ENCODE measurements at places on chromosomes 7 and 10.

GRCh38 chr7:124101173-124101768 is 68.4 kb upstream of the TMEM229A start:
- DNase-seq = no peak

DNA sequence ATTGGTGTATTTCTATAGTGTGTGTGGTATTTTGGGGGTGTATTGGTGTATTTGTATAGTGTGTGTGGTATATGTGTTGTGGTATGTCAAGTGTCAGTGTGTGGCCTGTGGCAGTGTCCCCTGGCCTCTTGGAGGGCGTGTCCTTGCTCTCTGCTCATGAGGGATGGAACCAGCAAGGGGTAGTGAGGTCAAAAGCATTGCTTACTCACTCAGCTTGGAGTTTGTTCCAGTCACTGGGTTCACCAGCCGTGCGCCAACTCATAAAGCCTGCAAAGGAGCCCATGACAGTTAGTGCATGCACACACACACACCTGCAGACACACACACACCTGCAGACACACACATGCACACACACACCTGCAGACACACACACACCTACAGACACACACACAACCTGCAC is 4.3 kb upstream of the TRPV6 start:
- no peak for DNase-seq

GRCh38 chr10:46559231-46559671 is 2.8 kb upstream of the GPRIN2 start:
- DNase-seq = no peak

- DNase-seq = no peak
Observed at GRCh38 chr7:13829914-13830900, 159.3 kb downstream of the ETV1 start.

- DNase-seq = no peak
Observed at GRCh38 chr7:57400531-57401155, 49.3 kb upstream of the ZNF716 start.

DNA sequence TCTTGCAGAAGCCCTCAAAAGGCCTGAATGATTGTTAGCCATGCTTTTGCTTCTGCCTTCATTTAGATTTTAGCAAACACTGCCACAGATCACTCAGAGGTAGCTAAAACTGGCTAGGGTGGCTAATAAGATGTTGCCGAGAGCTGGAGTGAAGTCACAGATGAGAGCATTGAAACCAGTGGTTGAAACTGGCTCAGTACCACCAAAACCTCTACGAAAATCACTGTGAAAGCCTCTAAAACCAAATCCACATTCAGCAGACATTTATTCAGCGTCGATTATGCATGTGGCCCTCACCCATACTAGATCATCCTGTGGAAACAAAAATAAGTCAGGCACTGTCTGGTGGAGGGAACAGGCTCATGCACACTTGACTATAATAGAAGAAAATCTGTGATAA is 50.8 kb downstream of the PIK3CG start:
- DNase-seq = no peak

DNA sequence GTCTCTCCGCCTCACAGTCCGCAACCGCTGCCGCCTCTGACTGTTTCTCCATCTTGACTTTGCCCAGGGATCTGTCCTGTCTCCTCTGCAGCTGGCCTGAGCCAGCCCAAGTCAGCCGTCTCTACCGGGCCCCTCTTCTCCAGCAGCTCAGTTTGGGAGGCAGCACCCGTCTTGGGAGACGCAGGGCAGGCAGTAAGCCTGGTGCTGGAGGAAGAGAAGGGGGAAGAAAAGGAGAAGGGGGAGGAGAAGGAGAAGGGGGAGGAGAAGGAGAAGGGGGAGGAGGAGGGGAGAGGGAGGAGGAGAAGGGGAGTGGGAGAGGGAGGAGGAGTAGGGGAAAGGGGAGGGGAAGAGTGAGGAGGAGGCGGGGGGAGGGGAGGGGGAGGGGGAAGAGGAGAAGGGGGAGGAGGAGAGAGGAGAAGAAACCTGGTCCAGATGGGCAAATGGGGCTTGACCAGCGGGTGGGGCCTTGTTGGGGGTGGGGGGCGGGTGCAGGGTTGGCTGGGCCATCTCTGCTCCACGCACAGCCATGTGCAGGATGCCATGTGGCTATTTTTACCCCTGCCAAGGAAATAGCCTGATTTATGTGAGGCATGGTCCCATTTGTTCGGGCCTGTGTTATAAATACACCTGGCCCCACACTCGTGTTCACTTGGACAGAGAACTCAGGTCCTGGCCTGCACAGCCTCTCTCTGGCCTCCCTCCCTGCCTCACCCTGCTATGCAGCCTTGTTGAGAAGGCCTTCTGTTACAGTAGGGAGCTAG is 35.9 kb upstream of the FZD9 start:
- no peak for DNase-seq

GRCh38 chr7:132653366-132653930 is 77.2 kb upstream of the PLXNA4 start:
- DNase-seq = no peak

DNA sequence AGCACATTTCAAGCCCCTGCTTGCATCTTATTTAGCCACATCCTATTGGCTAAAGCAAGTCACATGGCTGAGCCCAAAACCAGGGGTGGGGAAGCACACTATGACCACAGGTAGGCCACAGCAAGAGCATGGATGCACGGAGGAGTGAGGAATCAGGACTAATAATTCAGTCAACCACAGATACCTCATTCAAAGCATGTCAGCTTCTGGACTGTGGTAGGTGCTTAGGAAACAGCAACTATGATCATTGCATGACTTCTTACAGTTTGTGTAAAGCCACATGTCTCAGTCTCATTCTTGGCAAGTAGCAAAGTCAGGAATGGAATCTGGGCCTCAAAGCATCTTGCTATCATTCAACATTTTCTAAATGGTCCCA is 79.0 kb upstream of the EMX2 start:
- DNase-seq = no peak

GRCh38 chr10:34319197-34319846 is 495.8 kb downstream of the PARD3 start:
- DNase-seq = no peak

DNA sequence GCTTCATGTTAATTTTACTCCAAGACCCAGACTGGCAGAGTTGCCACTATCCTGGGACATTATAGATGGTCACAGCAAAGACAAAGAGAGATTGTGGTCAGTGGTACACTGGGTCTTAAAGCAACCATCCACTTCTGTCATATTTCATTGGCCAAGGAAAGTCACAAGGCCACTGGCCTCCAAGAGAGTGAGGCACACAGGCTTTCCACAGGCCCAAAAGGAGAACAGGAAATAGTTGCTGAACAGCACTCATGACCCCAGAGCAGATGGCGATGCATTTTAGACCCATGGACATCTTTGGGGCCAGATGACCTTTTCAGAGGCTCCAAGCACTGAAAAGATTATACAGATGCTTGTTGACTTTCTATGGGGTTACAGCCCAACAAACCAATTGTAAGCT is 97.4 kb downstream of the ARID5B start:
- no peak for DNase-seq

DNA sequence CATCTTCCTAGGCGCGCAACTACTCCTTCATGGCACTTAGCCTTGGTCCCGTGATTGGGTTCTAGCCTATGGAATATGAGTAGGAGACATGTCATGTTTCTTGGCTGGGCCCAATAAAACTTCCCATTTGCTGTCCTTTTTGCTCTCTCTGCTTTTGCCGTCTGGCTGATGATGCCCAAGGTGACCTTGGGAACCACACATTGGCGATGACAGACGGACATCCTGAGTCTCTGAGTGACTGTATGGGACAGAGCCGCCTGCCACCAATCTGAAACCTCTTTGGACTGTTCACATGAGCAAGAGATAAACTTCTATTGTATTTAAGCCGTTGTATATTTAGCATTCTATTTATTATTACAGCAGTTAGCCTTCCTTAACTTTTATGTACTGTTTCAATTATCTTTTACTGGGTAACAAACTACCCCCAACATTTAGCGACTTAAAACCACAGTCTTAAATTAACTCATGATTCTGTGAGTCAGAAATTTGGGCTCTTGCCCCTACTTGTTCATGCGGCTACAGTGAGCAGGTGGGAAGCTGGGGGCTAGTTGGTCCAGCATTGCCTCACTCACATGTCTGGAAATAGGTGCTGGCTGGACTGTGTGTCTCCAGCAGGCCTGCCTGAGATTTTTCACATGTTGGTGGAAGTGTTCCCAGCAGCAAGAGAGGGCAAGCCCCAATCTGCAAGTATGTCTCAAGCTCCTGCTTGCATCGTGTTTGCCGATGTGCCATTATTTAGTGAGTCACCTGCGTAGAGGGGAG is 71.7 kb downstream of the NOD1 start:
- DNase-seq = no peak

GRCh38 chr7:33130184-33130583 is 820 bp downstream of the BBS9 start:
- no peak for DNase-seq

GRCh38 chr10:88961266-88961665 is 8.7 kb upstream of the ACTA2 start:
- DNase-seq = no peak

DNA sequence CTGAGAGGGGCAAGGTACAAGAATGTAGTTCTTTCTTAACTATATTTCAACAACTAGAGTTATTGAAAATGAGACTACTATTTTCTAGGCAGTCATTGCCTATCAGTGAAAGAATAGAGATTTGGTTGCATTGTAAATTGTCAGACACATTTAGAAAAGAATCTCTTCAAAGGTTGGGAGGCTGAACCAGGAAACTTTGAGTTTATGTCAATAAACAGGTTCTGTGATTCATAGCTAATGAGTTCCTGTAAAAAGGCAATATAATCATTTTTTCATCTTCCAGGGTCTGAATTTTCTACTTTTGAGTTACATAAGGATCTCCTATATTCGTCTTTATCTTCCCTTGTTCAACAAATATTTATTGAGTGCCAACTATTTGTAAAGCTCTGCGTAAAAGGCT is 47.1 kb downstream of the MAGI2 start:
- no peak for DNase-seq

GRCh38 chr10:8543361-8544056 is 489.0 kb downstream of the GATA3 start:
- no peak for DNase-seq

GRCh38 chr7:28277364-28277763 is 96.8 kb upstream of the JAZF1 start:
- DNase-seq = no peak

DNA sequence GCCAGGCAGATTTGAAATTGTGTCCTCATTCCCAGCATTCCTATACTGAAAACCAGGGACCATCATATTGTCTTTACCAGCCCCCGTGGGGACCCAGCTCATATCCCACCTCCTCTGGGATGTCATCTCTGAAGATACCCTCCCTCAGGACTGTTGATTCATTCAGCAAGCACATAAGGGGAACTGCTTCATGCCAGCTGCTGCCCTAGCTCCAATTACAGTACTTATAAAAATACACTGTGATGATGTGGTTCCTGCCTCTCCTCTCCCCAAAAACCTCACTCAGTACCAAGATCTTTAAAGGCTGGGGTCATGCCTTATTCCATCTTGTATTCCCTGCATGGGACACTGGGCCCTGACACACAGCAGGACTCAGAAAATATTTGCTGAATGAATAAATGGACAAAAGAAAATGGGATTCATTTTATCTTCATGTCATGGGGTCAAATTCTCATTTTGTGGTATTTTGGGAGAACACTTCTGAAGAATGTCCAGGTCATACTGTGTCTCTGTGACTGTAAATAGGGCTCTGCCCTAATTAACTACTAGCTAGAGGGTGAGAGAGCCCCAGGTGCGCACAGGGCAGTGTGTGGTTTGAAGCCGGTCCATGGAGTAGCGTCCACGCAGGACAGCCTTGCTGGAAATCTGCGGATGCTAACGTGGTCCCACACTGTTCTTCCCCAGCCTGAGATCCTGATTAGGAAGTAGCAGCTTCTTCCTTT is 29.0 kb upstream of the DAGLB start:
- DNase-seq = no peak

DNA sequence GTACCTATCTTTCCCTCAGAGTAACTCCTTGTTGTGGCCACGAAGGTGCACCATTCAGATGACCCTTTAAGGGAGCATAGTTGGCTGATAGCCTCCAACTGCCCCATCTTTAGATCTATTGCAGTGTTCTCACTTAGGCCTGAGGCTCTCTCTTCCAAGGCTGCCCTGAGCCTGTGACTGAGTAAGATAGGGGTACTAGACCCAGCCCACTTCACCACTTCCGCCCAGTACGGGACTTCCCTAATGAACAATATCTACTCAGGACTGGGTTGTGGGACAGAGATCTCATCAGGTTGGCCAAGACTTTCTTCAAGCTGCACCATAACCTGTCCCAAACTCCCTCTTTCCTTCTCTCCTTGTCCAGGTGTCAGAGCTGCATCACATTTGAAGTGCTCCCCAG is 5.7 kb upstream of the GNAI1 start:
- no peak for DNase-seq

DNA sequence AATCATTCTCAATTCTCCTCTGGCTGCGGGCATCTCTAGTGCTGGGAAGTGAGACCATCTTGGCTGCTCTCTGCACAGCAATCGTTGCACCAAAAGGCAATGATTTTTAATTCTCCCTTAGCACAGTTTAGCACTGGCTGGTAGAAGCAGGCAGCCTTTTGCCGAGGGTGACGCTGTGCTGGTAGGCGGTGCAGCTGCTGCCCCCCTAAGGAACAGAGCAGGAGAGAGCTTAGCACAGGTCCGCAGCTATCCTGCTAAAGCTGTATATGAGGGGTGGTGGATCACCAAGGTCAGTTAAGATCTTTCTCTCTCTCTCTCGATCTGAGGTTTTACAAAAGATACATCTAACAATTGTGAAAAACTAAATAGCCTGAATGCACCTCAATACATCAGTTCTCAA is 390.1 kb downstream of the GATA3 start:
- no peak for DNase-seq

GRCh38 chr7:139362302-139362701 is 2.6 kb downstream of the LUC7L2 start:
- no peak for DNase-seq

DNA sequence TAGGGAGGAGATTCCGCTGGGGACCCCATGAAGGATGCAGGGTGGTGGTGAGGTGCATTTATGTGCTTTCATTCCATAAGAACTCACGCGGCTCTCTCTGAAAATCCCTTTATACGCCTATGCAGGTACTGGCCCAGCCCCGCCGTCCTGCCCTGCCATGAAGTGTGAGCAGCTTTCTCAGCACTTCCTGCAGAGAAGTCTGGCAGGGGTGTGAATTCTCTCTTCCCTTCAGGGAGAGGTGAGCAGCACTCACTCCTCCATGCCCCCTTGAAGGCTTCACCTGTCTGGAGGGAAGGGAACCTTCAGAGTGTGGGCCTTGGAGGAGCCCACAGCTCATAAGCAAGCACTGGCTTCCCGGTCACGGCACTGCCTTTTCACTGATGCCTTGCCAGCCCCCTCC is 34.0 kb downstream of the PPP2R2D start:
- no peak for DNase-seq
